NCI-H1436 (cell line): ENCODE measurements at places on chromosomes 5 and 9.

DNA sequence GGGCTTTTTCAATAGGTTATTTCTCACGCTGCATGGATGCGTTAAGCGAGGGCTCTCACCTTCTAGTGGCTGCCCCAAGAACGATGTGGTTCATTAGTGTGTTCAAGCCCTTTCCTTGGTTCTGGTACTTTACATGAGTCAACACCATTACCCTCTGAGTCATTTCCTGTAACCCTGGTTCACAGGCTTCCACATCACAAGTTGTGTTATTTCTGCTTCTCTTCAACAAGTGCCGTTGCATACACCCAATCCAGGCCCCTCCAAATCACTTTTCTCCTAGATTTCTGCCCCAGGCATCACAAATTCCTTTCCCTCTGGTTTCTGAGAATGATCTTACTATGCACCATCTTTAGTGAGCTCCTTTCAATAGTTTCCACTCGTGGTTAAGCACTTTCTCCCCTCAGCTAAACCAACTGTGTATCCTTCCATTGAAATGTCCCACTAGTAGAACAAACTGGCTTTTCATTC, 69.5 kb upstream of the RAD23B start:
- no peak for DNase-seq

GRCh38 chr9:38467404-38467803, 43.1 kb upstream of the IGFBPL1 start:
- DNase-seq, result no peak

GRCh38 chr5:44568519-44568918, 179.3 kb upstream of the FGF10 start:
- no peak for DNase-seq

GRCh38 chr5:93599399-93600120, 16.5 kb downstream of the NR2F1 start:
- DNase-seq, result no peak

DNA sequence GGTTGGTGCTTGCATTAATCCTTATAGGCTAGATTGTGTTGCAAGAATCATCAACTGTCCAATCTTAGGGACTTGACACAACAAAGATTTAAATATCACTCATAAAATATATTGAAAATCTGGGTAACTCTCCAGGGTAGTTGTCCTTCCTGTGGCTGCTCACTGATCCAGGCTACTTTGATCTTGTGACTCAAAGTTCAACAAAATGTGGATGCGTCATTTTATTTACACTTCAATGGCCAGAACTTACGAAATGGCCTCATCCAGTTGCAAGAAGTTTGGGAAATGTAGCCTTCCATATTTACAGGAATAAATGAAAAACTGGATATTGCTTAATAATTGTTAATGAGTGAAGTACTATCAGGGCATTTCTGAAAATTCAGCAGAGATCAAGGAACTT, 235.5 kb upstream of the ACTBL2 start:
- no peak for DNase-seq

DNA sequence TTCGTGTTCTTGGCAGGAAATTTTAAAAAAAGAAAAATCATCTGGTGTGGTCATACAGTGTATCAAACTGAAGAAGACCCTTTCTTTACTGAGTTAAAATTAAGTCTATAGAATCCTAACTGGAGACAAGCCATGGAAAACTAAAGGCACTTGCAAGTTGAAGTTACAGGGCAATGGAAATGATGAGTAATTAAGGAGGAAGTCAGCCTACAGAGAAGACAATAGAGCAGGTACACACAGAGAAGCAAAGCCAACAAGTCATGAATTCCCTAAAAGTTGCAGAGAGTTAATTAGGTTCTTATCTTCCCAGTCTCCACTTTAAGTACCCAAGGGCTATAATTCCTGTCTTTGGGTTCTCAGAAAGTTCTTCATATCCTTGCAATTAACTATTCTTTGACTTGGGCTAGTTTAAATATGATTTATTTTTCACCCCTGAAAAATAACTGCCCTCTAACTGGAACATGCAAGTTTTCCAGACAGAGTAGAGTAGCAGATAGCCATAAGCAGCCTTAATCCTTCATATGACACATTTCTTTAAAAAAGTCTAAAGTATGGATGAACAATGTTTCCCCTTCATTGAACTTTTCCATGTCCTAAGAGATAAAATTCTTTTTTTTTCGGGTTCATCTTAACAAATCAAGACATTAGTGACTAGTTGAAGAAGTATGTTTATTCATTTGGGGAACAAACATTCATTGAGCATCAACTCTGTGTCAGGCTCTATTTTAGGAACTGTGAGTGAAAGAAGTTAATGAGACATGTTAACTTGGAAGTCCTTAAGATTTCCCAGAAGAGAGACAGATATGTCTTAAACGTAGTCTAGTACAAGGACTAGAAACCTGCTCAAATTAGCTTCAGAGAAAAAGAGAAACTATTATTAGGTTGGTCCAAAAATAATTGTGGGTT, 5.2 kb upstream of the ITGA2 start:
- no peak for DNase-seq

DNA sequence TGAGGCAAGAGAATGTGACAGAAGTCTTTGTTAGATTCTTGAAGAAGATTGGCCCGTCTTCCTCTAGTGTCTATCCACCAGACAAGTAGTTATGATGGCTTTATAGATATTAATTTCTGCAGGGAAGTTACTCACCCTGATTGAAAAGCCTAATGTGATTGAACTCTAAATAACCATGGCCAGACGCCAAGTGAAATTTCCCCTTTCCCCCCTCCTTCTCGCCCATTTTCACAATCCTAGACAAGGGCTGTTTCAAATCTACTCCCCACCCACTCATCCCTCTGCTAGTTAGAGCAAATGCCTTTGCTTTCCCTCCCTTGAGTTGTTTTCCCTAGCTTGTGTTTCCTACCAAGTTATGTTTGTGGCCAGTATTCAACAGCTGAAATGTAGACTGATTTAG, 182.5 kb downstream of the TMEM167A start:
- no peak for DNase-seq

DNA sequence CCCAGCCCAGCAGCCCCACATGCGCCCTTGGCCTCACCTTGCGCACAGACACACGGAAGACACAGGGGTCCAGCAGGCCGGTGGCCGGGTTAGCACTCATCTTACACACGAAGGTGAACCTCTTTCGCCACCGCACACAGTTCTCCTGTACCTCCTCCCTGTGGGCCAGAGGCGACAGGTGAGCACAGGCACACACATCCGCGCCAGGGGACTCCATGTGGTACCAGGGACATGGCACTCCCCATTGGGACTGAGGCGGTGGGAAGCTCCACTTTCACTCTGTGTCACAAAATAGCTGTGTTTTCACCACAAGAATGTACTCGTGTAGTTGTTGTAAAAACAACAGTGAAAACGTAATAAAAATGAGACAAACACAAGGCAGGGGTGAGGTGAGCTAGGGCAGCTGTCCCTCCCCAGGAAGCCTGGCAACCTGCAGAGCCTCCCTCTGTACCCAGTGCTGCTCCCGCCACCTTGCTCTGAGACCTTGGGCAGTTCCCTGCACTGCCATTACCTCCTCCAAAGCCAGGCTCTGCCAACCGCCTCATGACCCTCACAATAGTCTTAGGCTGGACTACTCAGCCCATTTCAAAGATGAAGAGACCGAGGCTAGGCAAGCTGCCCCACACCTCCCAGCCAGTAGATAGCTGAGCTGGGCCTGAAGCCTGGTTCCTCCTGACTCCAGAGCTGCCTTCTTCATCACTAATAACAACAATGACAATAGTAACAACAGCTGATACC, 16.3 kb upstream of the DPM2 start:
- DNase-seq, result no peak
